Endothelial cell of coronary artery (primary cell): ENCODE measurements at places on chromosomes 12 and 14. TPM values are rescaled to one million over a fixed set of nuclear protein-coding genes. Genes with fewer than 3 reads are reported as not detected.

APOLD1 gene
- total RNA-seq, result 3.0 and 6.4 TPM in 2 replicates

SOX5 gene
- 0.28 and 1.8 TPM in 2 replicates for total RNA-seq

DPY19L2 gene
- total RNA-seq, result 2.4 and 2.5 TPM in 2 replicates

COCH gene
- 0.09 and 0.56 TPM in 2 replicates for total RNA-seq

EIF2S3B gene
- total RNA-seq, result 0.99 and 1.2 TPM in 2 replicates

NAA30 gene
- 17.1 and 21.2 TPM in 2 replicates for total RNA-seq

DHRS2 gene
- 0.09 TPM in 1 of 2 replicates, not detected in the other for total RNA-seq

BCL2L14 gene
- not detected in 2 replicates for total RNA-seq

KRT77 gene
- total RNA-seq, result not detected in 2 replicates

TAS2R7 gene
- 0.09 TPM in 1 of 2 replicates, not detected in the other for total RNA-seq

JPH4 gene
- total RNA-seq, result not detected in 2 replicates

FOXN4 gene
- not detected in 2 replicates for total RNA-seq

FAM90A1 gene
- 0.09 TPM in 1 of 2 replicates, not detected in the other for total RNA-seq

ADCY4 gene
- total RNA-seq, result 37.2 and 43.1 TPM in 2 replicates

LYZ gene
- not detected in 2 replicates for total RNA-seq

COA8 gene
- total RNA-seq, result 26.2 and 29.2 TPM in 2 replicates

ANP32D gene
- total RNA-seq, result not detected in 2 replicates

GPR68 gene
- total RNA-seq, result 0.72 and 1.3 TPM in 2 replicates

SSPN gene
- 0.27 and 1.5 TPM in 2 replicates for total RNA-seq

HOXC13 gene
- not detected in 2 replicates for total RNA-seq

XPOT gene
- 53.0 and 75.2 TPM in 2 replicates for total RNA-seq

ADIPOR2 gene
- total RNA-seq, result 31.7 and 37.4 TPM in 2 replicates

KRT3 gene
- not detected in 2 replicates for total RNA-seq

PPP1R36 gene
- 0.27 and 0.85 TPM in 2 replicates for total RNA-seq

DCTN2 gene
- total RNA-seq, result 72.8 and 90.9 TPM in 2 replicates

CDCA3 gene
- 5.0 and 14.8 TPM in 2 replicates for total RNA-seq

LRRC43 gene
- 0.72 and 0.85 TPM in 2 replicates for total RNA-seq

PSMB5 gene
- total RNA-seq, result 258 and 313 TPM in 2 replicates

NGB gene
- not detected in 2 replicates for total RNA-seq

KDM5A gene
- total RNA-seq, result 45.0 and 57.5 TPM in 2 replicates

MFAP5 gene
- under 0.01 and 1.0 TPM in 2 replicates for total RNA-seq

INSM2 gene
- not detected in 2 replicates for total RNA-seq

DDN gene
- total RNA-seq, result 0.09 TPM in 2 replicates

TTC8 gene
- total RNA-seq, result 8.7 and 9.3 TPM in 2 replicates

KCNC2 gene
- total RNA-seq, result not detected in 2 replicates

OR5AU1 gene
- total RNA-seq, result not detected in 2 replicates

C12orf56 gene
- total RNA-seq, result under 0.01 and 0.19 TPM in 2 replicates
